M059J (cell line): ENCODE measurements at places on chromosomes 7 and 10. TPM values are rescaled to one million over a fixed set of nuclear protein-coding genes. Genes with fewer than 3 reads are reported as not detected.

CYP3A4 gene
- total RNA-seq: 0.05 TPM in 1 of 2 replicates, not detected in the other

DNA sequence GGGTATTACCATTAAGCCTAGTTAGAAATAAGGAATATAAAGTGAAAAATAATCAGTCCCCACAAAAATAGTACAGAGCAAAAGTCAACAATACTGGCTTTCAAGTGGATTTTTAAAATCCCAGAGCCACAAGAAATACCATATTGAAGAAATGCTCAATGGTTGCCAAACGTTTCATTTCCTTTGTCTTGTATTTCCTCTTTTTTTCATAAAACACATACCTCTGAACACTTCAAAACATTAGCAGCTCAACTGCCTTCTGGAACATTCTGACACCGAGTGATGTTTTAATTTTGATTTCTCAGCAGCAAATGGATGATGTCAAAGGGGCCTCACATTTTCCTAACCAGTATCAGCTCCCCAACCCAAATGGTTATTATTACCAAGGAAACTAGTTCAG, 10.5 kb downstream of the NOD1 start:
- no peak for DNase-seq

SFXN3 gene
- total RNA-seq: 38.7 and 58.0 TPM in 2 replicates

DNA sequence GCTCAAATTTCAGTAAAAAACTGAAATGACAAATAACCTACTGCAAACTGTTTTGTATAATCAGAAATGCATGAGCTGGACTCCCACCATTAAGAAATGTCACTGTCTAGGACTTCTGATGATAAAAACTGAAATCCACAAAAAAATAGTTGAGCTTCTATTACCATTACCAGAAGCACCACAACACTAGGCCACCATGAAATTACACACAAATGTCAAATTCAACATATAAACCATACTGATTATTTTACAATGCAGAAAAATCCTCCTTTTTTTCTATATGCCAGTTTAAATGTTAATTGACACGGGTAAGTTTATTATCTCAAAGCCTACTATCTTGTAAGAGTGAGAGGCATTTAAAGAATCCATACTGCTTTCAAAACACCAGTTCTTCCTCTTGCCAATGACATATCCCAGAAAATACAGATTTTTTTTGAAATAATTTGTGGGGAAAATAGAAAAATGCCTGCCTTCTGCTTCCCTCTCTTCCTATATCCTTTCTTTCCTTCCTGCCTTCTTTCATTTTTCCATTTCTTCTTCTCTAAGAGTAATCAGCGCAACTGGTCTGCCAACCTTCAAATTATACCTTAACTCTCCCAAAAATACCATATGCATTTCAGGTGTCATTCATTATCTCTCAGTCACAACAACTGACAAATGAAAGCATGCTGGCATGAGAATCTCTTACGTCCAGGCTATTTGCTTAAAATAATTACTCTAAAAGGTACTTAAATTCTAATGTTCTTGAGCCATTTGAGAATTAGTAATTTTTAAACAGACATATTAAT, 12.3 kb downstream of the PDK4 start:
- DNase-seq: no peak

GRCh38 chr10:75111907-75112679, 637 bp downstream of the SAMD8 start:
- DNase-seq: peak; percentile 71

DNA sequence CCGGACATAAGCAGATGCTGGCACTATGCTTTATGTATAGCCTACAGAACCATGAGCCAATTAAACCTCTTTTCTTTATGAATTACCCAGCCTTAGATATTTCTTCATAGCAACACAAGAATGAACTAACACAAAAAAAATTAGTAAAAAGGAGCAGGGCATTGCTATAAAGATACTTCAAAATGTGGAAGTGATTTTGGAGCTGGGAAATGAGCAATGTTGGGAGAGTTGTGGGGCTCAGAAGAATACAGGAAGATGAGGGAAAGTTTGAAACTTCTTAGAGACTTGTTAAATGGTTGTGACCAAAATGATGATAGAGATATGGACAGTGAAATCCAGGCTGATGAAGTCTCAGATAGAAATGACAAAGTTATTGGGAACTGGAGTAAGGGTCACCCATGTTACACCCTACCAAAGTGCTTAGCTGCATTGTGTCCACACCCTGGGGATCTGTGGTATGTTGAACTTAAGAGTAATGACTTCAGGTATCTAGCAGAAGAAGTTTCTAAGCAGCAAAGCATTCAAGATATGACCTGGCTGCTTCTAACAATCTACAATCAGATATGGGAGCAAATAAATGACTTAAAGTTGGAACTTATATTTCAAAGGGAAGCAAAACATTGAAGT, 24.2 kb downstream of the PNLIPRP3 start:
- no peak for DNase-seq

- peak; percentile 7 for DNase-seq
These were observed 12.0 kb upstream of the UBE2D1 start for GRCh38 chr10:58322835-58323209.

FUOM gene
- total RNA-seq: 0.27 and 6.5 TPM in 2 replicates

TET1 gene
- total RNA-seq: 2.8 and 4.0 TPM in 2 replicates

- peak; percentile 95 for DNase-seq
These were observed 6.9 kb downstream of the C10orf62 start for GRCh38 chr10:97596101-97597082.

VAX1 gene
- total RNA-seq: not detected in 2 replicates

HOXA10 gene
- total RNA-seq: 15.4 and 16.7 TPM in 2 replicates

DNA sequence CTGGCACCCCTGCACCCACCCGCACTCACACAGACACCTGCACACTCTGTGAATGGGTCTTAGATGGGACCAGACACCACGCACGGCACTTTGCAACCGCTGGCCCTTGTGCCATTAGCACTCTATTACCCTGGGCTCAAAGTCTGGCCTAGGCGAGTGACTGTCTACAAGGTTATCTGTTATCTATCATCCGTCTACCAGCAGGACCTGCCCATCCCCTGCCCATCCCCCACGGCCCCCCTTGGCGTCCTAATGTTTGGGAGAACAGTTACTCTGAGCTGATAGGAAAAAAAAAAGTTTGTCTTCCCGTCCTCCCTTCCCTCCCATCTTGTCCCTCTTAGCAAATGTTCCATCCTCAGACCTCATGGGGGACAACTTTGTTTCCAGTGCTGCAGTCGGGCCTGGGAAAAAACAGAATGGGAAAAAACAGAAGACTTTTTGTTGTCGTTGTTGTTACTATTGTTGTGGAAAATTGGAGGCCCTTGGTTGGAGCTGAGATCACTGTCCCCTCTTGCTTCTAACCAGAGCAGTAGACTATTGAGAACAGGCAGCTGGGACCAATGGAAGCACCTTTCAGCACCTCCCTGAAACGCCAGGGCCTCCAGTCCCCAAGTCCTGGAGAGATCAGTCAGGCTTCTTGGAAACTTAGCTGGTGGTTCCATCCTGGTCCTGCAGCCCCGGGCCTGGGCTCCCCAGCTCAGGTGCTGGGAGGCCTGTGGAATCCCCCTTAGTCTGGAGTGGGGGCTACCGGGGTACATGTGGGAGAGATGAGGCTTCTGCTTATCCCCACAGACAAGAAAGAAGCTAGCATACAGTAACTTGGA, 12.2 kb downstream of the UNCX start:
- no peak for DNase-seq

DNA sequence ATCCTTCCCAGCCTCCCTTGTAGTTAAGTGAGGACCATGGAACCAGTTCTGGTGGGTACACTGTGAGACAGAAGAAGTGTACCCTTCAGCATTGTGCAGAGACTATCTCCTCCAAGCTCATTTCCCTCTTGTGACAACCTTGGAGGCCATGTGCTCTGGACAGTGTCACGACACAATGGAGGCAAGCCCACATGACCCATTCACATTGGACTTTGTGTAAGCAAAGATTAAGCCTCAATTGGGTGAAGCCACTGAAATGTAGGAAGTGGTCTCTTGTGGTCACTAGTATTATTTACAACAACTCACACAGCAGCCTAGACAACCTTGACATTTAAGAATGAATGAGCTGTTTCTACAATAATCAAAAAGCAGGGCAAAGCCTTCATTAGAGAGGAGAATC, 124.2 kb downstream of the INHBA start:
- DNase-seq: peak; percentile 69

STARD3NL gene
- total RNA-seq: 129 and 149 TPM in 2 replicates

NEUROD6 gene
- total RNA-seq: not detected in 2 replicates

DNA sequence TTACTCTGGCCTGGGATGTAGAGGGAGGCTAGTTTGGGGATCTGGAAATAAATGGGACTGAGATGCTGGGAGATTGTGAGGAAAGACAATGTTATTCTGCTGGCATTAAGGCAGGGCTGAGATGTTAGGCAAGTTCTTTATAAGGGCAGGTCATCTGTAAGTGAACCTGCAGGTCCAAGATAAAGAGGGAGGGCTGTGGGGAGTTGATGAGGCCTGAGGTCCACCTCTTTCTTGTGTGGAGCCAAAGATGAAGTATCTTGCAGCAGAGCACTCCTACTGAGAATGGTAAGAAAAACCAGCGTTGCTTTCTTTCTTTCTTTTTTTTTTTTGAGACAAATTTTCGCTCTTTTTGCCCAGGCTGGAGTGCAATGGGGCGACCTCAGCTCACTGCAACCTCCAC, 19.1 kb downstream of the CYCS start:
- no peak for DNase-seq

GRCh38 chr7:11650500-11650899, 181.5 kb downstream of the THSD7A start:
- DNase-seq: no peak

- DNase-seq: peak; percentile 32
These were observed 134.9 kb downstream of the RAMP3 start for GRCh38 chr7:45292481-45292880.

SNCG gene
- total RNA-seq: 3.2 and 5.5 TPM in 2 replicates

GRCh38 chr7:46007194-46007593, 86.1 kb upstream of the IGFBP3 start:
- DNase-seq: peak; percentile 58

DNA sequence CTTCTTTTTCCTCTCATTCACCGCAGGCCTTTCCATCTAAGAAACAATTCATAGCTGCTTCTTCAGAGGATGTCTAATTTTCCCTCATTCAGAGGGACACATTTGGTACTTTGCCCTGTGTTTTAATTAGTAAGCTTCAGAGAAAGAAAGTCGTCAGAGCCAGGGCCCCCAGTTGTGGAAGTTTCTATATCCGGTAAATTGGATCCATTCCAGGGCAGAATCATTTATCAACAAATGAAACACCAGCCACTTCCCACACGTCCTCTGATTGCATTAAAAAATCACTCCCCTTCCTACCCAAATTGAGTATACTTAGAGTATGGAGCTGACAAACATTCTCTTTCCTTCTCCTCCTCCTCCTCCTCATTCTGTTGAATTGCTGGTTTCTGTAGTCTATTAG, 205.8 kb upstream of the HDAC9 start:
- DNase-seq: no peak

DNA sequence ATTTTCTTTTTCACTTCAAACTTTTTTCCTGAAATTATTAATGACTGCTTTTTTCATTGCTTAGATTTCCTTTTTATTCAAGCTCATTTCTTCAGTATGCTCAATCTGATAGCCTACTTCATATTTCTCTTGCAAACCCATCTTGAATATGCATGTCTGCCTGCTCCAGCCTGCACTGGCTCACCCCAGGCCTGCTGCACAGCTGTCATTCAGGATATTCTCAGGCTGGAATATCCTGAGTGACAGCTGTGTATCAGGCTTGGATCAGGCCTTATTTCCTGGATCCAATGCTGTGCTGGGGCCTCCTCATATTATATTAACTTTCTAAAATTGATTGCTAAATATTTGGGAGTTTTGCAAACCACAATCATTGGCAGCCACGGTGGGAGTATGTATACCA, 120.2 kb upstream of the TNS3 start:
- no peak for DNase-seq

DNA sequence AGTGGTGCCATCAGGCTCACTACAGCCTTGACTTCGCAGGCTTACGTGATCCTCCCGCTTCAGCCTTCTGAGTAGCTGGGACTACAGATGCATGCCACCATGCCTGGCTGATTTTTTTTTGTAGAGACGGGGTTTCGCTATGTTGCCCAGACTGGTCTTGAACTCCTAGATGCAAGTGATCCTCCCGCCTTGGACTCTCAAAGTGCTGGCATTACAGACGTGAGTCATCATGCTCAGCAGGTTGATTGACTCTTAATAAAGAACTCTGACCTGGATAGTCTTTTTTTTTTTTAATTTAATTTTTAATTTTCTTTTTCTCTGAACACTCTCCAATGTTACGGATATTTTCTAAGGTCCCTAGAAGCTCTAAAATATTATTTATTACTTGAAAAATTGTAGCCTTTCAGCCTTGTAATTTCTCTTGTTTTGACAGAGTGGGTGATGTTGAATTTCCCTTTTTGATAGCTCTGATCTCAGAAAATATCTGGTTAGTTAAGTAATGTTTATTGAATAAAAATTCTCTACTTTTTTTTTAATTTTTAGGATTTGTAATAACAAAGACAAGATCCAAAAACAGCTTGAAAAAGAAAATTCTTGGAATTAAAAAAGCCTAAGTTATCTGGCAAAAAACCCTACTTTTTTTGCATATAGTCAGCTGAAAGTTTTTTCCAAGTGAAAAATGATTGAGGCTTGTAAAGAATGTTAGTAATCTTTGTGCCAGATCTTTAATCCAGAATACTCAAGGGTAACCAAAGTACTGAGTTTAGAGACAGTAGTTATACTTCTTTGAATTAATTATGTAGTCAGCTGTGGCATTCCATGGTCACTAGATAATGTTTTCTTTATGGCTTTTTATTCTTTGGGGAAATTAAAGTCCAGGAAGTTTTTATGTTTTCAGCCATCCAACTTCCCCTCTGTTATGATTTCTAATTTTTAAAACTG, 26.7 kb downstream of the TBC1D12 start:
- DNase-seq: peak; percentile 61

GRCh38 chr7:159034394-159034793, 110.3 kb downstream of the VIPR2 start:
- no peak for DNase-seq

MYH16 gene
- total RNA-seq: 0.05 and 0.34 TPM in 2 replicates

DNA sequence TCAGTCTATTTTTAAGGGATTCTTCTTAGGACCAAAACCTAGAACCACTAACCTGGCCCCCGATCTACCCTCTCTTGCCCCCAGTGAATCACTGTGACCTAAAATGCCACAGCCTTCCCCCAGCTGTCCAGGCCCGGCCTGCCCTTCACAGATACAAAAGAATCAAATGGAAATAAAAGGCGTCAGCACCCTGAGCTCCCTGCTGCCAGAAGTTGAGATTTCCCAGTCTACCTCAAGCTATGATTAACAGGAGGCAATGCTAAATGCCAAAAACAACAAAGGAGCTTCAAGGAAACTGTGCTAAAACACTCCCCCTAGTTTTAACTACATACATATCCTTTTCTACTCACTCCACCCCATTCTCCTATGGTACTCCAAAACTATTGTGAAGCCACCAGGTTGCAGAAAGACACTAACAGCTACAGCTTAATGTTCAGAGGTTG, 67.8 kb downstream of the GSAP start:
- DNase-seq: peak; percentile 86

DNA sequence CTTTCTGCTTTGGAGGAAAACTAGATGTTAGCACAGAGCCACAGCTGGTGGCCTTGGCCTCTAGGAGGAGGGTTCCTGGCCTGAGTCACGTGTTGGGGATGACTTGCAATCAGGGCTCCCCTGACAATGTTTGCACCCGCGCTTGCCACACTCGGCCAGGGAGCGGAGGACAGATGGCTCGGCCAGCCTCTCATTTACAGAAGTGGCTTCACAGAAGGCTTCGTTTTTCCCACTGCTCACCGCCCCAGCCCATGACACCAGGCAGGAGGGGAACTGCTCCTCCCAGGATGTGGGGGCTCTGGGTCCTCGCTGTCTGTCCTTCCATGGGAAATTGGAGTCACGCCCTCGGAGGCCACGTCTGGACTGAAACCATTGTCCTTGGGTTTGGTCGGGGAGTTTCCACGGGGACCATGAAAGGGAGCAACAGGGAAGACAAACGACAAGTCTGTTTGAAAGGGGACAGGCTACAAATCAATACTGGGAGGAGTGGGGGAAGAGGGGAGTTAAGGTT, 49.6 kb upstream of the UBE3C start:
- no peak for DNase-seq
